Right ventricle myocardium superior (tissue), 1 donor: ENCODE measurements at places on chromosomes 3 and 15.

GRCh38 chr3:142027735-142028134 lies 121.6 kb downstream of the TFDP2 start:
- DNase-seq = no peak

- DNase-seq = peak; percentile 73
Measured at GRCh38 chr15:90035095-90035839, 34.1 kb downstream of the ZNF710 start.

DNA sequence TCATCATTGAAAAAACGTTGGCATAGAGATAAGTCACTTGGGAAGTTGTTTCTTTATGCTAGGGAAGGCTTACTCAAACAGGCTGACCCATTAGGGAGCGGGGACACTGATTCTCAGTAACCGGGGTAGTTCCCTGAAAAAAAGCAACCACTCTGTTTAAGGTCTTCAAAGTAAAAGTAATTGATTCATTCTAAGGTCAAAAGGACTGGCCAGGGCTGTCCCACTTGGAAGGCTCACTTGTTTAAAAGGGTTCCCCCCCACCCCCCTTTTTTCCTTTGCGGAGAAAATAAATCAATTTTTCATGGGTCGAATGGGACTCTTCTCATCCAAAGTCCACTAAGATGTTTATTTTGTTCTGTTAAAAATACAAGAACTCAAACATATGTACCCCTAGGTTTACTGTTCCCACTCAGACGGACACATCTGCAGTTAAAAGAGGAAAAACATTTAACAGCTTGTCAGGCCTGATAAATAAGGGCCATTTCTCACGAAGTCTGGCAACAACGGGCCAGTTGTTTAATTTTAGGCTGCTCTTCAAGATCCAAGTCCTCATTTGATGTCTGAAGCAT lies 53.0 kb downstream of the ARHGEF3 start:
- DNase-seq = no peak

- DNase-seq = no peak
Measured at GRCh38 chr15:79192462-79193036, 90.0 kb upstream of the ANKRD34C start.

GRCh38 chr3:122458992-122459391 lies 43.1 kb upstream of the WDR5B start:
- DNase-seq = no peak

- DNase-seq = no peak
Measured at GRCh38 chr3:178246004-178246403, 290.2 kb upstream of the KCNMB2 start.

DNA sequence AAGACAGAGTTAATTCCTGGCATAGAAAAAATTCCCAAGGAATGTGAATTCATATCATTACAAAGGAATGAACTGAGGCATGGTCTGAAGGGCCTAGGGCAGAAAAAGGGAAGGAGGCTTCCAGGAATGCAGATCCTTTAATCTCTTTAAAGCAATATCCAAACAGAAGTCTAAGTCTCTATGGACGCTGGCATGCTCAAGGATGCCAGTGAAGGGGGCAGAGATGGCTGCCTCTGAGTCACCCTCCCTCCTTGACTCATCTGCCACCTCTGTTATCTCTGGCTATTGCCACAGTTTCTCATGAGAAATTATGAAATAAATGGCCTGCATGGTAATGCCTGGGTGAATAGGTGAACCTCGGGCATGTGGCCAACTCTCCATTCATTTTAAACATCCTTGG lies 96.3 kb upstream of the BCL6 start:
- no peak for DNase-seq

DNA sequence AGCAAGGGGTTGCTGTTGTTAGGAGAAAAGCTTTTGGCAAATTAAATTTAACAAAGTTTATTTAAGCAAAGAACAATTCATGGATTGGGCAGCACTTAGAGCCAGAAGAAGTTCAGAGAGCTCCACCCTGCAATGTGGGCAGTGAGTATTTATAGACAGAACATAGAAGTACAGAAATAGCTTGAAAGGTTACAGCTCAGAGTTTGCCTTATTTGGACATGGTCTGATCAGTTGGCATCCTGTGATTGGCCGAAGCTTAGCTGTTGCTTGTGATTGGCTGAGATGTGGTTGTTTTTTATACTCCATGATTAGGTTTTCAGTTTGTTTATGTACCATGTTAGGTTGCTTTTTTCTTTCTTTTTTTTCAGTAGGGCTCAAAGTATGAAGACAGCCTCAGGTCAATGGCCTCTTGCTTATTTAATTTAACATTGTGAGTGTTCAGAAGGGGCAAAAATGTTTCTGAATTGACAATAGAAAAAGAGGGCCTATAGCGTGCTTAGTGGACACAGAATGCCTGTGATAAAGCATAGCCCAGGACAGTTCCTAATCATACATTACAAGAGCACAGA lies 293.8 kb downstream of the IGSF11 start:
- no peak for DNase-seq

DNA sequence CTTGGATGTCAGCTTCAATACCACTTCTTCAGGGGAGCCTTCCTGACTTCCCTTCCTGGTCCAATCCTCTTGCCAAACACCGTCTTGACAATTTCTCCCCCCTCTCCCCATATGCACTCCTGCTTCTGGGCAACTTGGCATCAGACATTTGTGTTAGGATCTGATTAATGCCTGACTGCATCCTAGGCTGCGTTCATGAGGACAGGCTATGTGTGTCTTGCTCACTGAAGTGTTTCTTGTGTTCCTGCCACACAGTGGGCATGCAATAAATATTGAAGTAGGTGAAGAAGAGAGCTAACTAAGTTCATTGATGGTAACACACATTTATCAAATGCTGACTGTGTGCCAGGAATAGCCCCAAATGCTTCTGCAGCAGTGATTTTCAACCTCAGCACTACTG lies 36.4 kb upstream of the WNT5A start:
- DNase-seq = no peak

- no peak for DNase-seq
Measured at GRCh38 chr3:13451301-13451673, 28.8 kb upstream of the HDAC11 start.
